Nucleus accumbens (tissue), 56 donors: ENCODE measurements at places on chromosomes 12 and 14.

DNA sequence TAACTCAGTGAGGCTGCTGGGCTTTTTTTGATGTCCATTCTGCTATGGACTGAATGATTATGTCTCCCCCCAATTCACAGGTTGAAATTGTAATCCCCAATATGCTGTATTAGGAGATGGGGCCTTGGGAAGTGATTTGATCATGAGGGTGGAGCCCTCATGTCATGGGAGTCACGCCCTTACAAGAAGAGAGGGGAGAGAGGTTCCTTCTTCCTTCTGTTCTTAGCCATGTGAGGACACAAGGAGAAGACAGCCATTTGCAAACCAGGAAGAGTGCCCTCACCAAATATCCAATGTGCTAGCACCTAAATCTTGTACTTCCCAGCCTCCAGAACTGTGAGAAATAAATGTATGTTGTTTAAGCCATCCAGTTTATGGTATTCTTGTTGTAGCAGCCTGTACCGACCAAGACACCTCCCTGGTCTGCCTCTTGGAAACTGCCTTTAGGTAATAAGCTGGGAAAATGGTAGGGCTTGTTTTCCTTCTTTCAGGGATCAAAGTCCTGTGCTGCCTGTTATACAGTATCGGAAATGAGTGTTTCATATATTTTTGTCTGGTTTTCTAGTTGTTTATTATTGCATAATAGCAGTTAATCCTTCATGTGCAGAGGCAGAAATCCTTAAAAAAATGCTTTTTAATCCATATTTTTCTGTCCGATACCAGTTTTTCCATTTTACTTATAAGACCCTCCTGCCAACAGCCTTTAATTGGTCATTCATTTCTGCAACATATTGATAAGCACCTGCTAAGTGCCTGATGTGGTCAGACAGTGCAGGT, 16.3 kb downstream of the BORCS5 start:
- no peak for DNase-seq

DNA sequence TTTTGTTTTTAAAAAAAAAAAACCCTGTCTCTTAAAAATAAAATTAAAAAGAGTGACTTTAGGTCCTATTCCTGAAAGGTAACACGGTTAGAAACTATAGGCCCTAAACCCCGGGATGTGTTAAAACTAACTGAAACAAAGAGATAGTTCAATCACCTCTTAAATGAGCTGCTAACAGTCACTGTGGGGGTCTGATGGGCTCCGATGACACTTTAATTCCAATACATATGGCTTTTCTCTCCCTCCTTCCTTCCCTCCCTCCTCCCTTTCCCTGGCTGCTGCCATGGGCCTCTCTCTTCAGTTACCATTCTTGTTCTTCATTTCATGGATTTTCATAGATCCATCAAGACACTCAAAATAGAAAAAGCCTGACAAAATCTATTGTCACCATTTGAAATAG, 76.6 kb downstream of the RNF34 start:
- DNase-seq: no peak

DNA sequence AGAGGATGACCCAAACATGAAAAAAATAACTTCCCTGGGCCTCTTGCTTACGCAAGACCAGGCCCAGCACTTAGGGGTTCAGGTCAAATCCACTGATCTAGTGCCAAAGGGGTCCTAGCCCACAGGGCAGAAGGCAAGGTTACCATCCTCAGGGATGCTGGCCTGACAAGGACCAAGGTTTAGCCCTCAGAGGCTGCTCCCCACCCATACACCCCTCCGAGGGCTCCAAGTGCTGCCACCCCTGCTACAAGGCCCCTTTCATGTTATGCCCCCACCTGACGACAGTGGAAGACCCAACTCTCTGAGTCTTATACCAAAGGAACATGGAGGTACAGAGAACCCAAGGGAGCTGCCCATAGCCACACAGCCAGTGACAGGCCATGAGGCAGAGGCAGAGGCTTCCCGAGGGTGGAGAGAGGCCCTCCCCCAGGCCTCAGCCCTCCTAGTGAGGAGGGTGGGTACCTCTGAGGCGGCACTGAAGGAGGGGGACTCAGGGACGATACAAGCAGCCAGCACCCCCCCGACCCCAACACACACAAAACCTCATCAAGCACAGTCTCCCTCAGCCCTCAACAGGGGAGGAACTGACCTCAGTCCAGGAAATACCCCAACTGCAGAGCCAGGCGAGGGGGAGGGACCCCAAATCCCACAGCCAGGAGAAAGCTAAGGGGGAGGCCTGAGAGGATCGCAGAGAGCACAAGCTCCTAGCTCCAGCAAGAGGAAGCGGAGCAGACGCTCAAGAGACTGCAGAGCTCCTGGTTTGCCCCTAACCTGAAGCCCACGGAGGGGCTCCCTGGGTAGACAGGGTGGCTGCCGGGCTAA, 37.0 kb downstream of the ANAPC7 start:
- DNase-seq: no peak

DNA sequence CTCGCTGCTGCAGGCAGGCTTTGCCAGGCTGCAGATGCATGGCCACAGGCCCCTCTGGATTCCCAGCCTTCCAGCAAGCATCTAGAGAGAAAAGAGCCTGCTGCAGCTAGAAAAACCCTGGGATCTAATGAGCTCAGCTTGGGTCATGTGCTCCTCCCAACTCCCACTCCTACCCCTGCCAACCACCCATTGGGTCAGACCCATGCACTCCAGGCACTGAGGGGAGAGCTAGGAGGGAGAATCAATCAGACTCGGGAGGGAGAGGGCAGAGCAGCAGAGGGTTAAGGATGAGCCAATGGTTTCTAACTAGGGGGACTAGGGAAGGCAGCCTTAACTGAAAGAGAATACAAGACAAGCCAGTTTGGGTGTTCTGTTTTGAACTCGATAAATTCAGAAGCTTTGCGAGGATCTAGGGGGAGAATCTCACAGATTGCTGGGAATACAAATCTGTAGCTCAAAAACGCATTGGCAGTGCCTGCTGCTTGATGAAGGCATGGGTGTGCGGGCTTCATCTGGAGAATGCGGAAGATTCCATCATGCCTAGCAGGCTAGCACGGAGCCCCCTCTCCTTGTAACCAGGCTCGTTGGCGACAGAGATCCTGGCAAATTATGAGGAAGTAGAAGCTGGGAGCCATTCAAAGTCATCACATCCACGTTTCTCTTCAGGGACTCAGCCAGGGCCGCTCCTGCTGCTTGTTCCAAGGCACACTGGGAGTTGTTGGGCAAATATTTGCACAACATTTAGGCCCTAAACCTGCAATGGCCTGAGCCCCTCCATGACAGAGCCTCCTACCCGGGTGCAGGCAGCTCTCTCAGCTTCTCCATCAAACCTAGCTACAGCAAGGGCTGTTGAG, 56.4 kb downstream of the VCPKMT start:
- no peak for DNase-seq

DNA sequence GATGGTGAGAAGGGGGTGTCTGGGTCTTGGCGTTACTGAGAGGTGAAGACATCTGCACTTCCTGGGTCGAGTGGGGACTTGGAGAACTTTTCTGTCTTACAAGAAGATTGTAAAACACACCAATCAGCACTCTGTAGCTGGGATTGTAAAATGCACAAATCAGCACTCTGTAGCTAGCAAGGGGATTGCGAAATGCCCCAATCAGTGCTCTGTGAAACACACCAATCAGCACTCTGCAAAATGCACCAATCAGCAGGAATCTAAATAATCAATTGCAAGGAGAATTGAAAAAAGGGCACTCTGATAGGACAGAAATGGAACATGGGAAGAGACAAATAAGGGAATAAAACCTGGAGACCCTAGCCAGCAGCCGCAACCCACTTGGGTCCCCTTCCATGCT, 376.1 kb upstream of the SFSWAP start:
- no peak for DNase-seq

DNA sequence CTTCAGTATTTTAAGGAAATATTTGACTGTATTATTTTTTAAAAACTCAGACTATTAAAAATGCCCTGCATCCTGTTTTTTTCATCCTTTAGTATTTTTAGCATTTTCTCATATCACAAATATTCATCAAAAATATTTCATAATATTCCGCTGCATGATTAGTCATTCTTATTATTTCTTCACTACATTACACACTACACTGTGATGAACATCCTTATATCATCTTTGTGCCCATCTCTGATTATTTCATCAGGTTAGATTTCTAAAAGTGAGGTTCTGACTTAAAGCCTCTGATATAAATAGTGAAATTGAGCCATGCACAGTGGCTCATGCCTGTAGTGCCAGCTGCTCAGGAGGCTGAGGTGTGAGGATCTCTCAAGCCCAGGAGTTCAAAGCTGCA, 8.1 kb downstream of the COCH start:
- no peak for DNase-seq

GRCh38 chr14:50010752-50011151, 105.6 kb downstream of the VCPKMT start:
- no peak for DNase-seq

GRCh38 chr14:65096323-65097089, 5.8 kb downstream of the MAX start:
- no peak for DNase-seq

- no peak for DNase-seq
Measured at GRCh38 chr12:6540181-6540877, 6.0 kb downstream of the GAPDH start.

GRCh38 chr14:71235875-71236274, 328.6 kb downstream of the PCNX1 start:
- DNase-seq: no peak
